ENCODE measurements at places on chromosomes 4 and X.
A peak's percentile ranks its signal among the peaks of the same experiment; 100 is the strongest.

DNA sequence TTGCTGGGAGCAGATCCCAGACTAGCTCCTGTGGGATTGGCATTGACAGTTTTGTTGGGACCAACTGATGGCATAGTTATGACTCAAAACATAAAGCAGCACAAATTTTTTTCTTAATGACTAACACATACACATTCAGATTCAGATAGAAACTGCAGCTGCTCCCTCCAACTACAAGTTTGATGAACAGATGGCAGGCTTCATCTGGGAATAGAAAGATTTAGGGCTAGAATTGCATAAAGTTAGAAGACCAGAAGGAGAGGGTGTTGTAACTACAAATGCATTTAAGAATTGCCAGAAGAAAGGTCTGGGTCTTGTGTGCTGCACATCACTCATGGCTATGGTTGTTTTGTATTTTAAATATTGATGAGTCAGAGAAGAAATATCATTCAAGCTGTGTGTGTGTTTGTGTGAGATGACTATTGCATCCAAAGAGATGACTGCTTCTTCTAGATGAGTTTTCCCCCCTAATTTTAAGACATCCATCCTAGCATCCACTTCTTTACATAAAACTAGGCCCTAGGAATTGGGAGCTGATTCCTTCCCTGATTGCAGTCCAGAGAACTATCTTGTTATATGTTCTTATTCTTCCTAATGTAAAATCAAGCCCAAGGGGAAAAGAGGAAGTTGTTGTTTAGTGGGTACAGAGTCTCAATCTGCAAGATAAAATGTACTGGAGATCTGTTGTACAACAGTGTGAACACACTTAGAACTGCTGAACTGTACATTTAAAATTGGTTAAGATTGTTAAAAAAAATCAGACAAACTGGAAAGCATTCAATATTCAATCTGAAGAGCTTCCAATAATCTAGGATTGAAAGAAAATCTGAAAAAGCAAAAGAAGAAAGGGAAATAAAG lies 175.1 kb downstream of the PARM1 start:
- DNase-seq, result no peak

DNA sequence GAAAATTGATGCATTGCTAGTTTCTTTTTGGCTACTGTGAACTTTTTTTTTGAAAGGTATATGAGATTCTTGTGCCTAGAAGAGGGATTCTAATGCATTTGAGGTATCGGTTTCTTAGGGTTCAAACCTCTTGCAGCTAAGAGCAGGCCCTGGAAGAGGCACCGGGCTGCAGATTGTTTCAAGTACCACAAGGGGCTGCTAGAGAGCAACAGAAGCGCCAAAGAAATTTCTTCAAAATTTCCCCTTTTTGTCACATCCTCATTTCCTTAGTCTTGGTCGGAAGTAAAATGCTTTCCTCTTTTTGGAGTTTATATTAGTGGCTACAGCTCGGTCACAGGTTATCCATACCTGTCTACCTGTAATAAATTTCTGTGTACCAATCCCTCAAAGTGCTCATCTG lies 89.8 kb downstream of the PDGFRA start:
- DNase-seq, result no peak

DNA sequence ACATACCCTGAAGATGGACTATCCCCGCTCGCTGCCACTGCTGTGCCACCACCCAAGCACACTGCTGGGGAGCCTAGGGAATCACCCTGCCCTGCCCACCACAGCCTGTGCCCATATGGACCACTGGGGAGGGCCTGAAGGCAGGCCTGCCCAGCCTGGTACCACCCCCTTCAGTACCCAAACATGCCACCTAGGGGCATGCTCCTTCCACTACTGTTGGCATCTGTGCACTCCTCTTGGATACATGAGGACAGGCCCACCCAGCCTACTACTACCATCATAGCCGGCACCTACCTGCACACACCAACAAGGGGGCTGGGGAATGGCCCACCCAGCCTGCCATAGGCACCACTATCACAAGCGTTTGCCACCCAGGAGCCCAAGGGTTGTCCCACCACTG lies 30.1 kb upstream of the PRDX4 start:
- DNase-seq, result no peak

DNA sequence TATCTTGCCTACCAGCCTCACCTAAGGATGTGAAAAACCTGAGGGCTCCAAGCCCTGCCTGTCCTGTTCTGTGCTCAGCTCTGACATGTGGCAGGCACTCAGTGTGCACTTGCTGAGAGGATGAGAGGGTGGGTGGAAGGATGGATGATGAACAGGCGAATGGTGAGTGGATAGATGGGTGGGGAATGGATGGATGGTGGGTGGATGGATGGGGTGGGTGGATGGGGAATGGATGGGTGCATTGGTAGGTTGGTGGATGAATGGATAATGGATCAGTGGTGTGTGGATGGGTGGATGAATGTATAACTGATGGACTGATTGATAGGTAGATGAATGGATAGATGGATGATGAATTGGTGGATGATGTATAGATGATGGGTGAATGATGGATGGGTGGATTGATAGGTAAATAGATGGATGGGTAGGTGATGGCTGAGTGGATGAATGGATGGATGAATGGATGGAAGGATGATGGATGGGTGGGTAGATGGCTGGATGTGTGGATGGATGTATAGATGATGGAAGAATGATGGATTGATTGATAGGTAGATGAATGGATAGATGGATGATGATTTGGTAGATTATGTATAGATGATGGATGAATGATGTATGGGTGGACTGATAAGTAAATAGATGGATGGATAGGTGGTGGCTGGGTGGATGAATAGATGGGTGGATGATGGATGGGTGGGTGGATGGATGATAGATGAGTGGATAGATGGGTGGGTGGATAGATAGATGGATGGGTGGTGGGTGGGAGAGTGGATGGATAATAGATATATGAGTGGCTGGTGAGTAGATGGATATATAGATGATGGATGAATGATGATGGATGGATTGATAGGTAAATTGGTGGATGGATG lies 69.3 kb upstream of the NKX1-1 start:
- DNase-seq, result no peak

GRCh38 chrX:23317799-23318724 lies 16.6 kb upstream of the PTCHD1 start:
- DNase-seq, result no peak

- peak; percentile 22 for DNase-seq
Observed at GRCh38 chrX:124737771-124738170, 391.4 kb downstream of the SH2D1A start.

DNA sequence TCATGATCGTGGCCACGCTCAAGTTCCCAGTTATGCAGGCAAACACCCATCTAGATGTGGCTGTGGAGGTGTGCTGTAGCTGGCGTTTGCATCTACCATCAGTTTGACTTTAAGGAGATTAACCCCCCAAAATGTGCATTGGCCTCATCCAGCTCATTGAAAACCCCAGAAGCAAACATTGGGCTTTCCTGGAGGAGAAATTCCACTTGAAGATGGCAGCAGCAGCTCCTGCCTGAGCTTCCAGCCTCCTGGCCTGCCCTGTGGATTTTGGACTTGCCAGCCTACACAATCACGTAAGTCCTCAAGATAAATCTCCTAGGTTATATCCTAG lies 30.2 kb upstream of the SLC25A6 start:
- no peak for DNase-seq

GRCh38 chr4:8272472-8273428 lies 3.2 kb downstream of the HTRA3 start:
- no peak for DNase-seq

GRCh38 chrX:50115973-50116372 lies 84.8 kb downstream of the AKAP4 start:
- no peak for DNase-seq

DNA sequence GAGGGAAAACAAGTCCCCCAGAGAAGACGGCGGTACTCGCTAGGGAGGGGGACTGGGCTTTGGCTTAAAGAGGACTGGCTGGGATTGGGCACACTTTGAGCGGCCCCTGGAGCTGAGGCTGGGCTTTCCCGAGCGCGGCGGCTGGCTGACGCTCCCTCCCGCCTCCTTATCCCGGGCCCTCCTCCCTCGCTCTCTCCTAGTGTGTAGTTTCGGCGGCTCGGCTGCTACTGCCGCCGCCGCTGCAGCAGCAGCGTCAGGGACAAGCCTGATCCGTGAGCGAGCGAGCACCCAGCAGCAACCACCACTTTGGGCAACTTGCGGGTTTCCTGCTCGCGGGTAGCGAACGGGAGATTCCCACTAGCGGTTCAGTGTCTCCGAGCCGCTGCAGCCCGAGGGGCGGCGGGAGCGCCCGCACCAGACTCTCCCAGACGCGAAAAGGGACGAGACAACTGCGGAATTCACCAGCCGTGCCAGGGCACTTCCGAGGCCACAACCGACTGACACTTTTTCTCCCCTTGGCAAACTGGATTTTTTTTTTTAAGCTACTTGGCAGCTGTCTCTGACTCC lies 632 bp upstream of the PCDH7 start:
- no peak for DNase-seq

DNA sequence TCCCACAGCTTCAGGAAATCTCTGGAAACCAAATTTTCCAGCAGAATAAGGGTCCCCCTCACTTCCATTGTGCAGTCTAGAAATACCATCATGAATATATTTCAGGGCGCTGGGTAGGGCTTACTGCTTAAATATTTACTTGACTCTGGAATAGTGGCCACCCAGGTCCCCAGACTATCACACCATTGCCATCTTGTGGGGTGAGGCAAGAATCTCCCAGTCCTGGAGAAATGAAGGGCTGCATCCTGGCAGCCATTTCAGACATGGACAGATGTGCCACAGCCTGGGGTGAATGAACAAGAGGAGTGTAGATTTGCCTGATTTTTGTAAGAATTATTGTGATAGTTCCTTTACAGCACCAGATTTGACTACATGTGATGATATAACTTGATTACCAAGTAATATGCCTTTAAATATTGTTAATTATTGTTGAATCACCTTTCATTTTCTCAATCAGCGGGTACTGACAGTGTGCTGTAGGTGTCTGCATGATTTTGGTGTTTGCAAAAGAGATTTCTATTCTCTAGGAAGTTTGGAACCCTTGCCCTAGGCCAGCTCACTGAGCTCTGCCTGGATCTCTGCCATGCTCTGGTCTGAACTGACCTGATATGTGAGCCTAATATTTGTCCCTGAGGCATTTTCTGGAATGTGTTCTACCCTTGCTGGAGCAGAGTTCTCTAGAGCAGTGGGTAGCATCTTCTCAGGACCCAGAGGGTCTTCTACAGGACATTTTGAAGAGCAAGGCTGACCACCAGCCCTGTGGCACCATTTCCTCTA lies 183.4 kb downstream of the KIT start:
- no peak for DNase-seq

DNA sequence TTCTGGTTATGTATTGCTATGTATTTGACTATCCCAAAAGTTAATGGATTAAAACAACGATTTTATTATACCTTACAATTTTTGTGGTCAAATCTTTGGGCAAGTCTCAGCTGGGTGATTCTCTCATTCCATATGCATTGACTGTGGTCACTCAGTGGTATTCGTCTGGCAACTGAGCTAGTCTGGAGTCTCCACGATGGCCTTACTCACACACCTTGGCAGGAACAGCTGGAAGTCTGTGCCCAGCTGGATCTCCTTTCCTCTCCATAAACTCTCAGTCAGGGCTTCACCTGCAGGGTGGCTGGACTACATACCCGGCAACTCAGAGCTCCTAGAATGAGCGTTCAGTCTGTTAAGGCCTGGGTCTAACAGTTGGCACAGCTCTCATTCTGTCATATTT lies 141.1 kb upstream of the WDFY3 start:
- DNase-seq, result no peak

- DNase-seq, result no peak
Observed at GRCh38 chr4:121183361-121183760, 19.2 kb upstream of the TNIP3 start.

GRCh38 chrX:153864101-153864500 lies 21.9 kb downstream of the L1CAM start:
- no peak for DNase-seq

DNA sequence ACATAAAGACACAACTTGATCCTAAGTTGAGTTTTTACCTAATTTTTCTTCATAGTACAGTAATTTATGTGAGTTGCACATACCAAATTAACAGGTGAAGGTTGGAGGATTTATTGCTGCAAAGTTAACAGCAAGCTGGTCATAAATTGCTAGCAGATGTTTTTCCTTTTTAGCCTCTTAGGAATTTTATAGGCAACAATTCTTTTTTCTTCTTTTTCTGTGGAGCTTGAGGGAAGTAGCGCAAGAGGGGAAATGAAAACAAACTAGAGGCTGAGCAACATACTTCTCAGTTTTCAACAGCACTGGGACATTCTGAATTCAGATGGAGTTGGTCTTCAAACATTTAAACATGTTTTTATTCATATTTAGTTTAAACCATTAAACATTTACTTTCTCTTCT lies 63.7 kb upstream of the TLR2 start:
- no peak for DNase-seq

- peak; percentile 48 for DNase-seq
Observed at GRCh38 chrX:140701480-140701879, 8.1 kb upstream of the LINC00632 start.

- no peak for DNase-seq
Observed at GRCh38 chrX:153405426-153405825, 4.3 kb upstream of the PNMA6E start.

GRCh38 chr4:111985426-111985825 lies 159.8 kb upstream of the FAM241A start:
- no peak for DNase-seq

- no peak for DNase-seq
Observed at GRCh38 chr4:95066050-95066449, 308.3 kb downstream of the BMPR1B start.

DNA sequence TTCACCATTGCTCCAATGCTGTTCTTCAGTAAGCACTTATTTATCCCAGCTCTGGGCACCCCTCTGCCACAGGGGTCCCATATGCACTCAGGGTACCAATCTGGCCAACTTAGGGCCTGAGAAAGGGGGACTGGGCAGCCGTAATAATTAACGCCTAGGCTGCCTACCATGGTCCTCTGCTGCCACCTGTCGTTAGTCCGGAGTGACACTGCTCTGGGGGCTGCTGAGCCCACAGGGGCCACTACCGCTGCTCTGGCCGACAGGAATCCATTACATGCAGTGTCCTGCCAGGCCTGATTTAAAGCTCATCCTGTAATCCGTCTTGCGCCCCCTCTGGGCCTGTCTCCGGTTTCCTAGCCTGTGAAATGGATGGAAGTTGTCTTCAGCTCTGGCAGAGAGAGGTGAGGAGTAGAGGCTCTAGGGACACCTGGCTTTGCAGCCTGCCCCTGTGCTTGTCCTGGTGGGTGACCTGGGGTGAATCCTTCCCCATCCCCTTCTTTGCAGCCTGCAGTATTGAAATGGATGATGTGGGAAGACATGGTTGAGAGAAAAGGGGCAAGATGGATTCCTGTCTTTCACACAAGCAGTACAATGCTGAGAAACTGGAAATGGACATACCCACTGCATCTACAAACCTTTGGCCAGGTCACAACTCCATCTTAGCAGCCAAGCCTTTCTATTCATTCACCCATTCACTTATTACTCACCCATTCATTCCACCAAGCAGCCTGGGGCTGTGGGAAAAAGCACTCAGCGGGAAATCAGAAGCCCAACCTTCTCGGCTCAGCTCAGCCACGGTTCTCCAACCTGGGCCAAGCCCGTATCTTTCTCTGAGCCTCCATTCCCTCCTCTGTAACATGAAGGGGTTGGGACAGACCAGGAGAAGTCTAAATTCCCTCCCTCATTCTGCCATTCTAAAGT lies 116.3 kb upstream of the NALF2 start:
- peak; percentile 30 for DNase-seq

- no peak for DNase-seq
Observed at GRCh38 chrX:6777238-6778002, 242.5 kb upstream of the VCX3A start.

Data from cerebellum (tissue), 4 donors.